ENCODE measurements at places on chromosomes 6 and 20.

DNA sequence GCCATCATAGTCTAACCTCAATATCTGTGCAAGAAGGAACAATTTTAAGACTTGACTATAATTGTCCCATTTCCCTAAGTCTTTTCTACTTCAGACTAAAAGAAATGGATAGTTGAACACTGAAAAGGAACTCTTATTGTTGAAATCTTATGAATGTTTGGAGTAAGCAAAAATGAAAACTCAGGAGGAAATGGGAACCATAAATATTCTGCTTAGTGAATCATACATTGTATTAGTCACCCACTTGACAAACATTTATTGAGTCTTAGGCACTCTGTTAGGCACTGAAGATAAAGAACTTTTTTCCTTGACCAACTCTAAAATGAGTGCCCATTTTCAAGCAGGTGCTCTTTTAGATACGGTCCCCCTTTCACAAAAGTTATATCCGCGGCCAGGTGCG, 8.7 kb downstream of the CCDC170 start:
- DNase-seq: no peak

DNA sequence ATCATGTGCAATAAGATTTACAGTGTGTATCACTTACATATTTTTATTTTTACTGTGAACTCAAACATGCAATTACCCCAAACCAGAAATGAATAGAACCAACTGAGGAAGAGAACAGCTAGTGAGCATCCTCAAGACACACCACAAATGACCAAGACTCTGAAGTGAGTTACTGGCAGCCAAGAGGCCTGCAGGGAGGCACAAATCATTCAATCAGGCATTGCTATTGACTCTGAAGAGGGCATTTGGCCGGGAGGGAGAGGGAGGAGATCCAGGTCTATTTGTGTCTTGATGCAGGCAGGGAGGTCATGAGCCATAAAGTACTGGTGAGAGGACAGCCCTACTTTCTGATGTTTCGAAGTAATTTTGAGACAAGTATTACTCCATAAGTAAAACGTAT, 257.7 kb downstream of the BCKDHB start:
- no peak for DNase-seq

- no peak for DNase-seq
Observed at GRCh38 chr6:109411034-109411433, 28.8 kb upstream of the CD164 start.

DNA sequence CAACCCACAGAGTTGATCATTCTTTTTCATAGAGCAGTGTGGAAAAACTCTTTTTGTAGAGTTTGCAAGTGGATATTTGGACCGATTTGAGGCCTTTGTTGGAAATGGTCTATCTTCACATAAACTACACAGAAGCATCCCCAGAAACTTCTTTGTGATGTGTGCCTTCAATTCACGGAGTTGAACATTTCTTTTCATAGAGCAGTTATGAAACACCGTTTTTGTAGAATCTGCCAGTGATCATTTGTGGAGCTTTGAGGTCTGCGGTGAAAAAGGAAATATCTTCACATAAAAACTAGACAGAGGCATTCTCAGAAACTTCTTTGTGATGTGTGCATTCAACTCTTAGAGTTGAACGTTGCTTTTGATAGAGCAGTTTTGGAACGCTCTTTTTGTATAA, 618.4 kb upstream of the ZNF337 start:
- DNase-seq: no peak

GRCh38 chr20:5786930-5787795, 37.0 kb downstream of the SHLD1 start:
- DNase-seq: no peak

DNA sequence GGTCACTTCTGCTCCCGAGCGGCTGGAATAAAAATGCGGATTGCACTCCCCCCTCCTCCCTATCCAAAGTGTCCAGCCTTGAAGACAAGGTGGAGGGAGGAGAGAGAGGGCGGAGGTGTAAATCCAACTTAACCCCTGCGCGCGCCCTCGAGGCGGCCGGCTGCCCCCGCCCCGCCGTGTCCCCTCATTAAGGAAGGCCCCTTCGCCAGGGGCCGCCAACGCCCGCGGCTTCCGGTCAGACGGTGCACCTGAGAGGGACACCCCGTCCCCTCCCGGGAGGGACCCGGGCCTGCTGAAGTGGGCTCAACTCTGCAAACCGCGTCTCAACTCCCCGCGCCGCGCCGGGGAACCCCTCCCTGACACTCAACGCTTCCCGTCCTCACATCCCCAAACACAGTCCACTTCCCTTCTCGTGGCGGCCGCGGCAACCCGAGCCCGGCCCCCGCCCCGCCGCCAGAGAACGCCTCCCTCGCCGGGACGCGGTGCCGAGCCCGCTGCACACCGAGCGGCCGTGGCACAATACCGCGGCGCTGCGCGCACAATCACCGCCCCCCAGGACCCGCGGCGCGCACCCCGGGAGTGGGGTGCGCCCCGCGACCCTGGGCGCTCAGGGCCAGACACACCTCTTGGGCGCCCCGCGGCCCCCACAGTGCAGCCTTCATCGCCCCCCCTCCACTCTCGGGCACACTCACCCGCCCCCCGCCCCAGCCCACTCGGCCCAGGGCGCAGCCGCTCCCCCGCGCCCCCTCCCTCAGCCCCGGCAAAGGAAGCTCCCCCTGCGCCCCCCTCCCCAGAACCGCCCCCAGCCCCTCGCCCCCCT, 102.5 kb downstream of the NOL4L start:
- DNase-seq: no peak

GRCh38 chr6:96213784-96214183, 198.0 kb downstream of the FUT9 start:
- DNase-seq: no peak

All from NCI-H187 (cell line).